ENCODE measurements at places on chromosomes 4 and X. TPM values are rescaled to one million over a fixed set of nuclear protein-coding genes. Genes with fewer than 3 reads are reported as not detected.

Gene MEPE
- not detected for polyA plus RNA-seq

DNA sequence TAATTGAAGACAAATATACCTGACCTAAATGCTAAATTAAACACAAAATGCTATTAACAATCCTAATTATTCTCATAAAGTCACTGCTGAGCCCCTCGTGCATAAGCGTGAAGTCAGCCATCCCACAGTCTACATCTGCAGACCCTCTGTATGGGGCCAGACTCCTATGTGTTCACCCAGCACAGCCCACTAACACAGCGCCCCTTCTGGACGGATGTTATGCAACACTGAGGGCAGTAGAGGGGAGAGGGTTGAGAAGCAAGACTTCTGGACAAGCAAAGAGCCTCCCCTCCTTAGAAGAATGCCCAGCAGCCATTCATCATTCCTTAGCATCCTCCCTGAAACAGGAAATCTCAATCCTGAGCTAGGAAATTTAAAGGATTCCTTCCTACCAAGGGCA lies 7.9 kb downstream of the TRPC3 start:
- no peak for DNase-seq

Gene MAGEA4
- polyA plus RNA-seq, result not detected

GRCh38 chrX:145549496-145549895 lies 268.1 kb upstream of the SLITRK2 start:
- no peak for DNase-seq
